ENCODE measurements at places on chromosomes 5 and 9.
A peak's percentile ranks its signal among the peaks of the same experiment; 100 is the strongest.

- DNase-seq = no peak
Measured at GRCh38 chr9:73050065-73050816, 97.4 kb upstream of the ALDH1A1 start.

- peak; percentile 38 for DNase-seq
Measured at GRCh38 chr9:83304686-83305085, 233.5 kb downstream of the FRMD3 start.

DNA sequence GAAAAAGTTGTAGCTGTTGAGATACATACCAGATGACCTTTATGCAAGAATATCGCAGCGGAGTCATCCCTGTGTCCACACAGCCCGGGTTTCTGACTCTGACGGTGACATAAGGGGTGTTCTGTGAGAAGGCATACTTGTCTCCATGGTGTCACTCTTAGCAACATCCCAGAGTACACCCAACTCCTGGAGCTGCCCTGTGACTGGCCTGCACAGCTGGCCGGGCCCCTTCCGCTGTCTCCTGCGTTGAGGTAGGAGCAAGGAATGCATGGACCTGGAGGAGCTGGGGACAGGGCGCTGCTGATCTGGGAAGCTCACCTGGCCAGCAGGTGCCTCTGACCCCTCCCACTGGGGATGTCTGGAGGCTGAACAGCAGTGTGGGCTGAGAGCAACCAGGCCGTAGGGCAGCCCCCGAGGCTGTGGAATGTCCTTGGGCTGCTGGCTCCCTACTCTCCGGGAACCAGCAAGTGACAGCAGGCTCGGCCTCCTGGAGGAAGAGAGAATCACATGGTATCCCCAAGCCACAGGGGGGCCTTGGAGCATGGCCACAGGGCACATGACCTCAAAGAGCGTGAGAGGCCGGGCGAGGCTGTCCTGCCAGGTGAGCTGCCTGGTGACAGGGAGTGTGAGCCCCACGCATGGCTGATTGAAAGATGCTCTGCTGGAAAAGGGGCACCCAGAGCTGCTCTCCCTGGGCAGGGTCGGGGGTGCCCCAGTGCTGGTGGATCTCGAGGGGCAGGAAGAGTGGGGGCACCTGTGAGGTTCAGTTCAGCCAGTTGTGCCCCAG lies 113.4 kb downstream of the MRPL36 start:
- no peak for DNase-seq

DNA sequence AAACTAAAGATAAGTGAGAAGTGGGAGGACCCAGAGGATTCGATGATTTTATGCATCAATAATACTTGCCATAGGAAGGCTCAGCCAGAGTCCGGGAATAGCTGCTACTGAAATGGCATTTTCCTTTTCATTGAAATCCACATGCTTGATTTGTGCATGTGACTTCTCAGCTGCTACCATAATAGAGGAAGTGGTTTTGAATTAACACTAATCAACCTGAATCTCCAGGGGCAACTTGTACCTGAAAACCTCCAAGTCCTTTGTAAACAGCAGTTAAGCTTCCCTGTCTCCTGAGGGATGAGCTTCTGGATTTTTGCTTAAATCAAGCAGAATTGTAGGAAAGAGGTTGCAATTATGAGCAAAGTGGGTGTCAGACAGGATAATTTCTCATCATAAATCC lies 124.9 kb downstream of the PPP2R2B start:
- DNase-seq = no peak

GRCh38 chr5:57719216-57719615 lies 236.6 kb upstream of the ACTBL2 start:
- DNase-seq = no peak

DNA sequence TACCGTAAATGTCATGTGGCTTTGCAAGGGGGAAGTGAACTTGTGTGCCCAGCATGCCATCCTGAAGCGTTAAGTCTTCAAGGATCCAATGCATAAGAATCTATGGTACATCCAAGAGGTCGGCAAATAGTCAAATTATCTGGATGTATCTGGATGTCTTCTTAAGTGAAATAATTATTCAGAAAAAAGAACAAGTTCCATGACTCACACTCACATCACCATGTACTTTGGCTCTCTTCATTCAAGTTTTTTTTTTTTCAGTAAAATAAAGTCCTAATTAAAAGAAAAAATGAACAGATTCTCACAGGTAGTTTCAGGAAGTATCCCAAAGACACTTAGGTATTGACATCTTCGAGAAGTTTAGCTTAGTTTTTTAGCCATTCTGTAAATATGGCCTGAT lies 62.7 kb upstream of the MEGF10 start:
- DNase-seq = no peak

- DNase-seq = no peak
Measured at GRCh38 chr9:33468797-33469621, 4.7 kb downstream of the NOL6 start.

DNA sequence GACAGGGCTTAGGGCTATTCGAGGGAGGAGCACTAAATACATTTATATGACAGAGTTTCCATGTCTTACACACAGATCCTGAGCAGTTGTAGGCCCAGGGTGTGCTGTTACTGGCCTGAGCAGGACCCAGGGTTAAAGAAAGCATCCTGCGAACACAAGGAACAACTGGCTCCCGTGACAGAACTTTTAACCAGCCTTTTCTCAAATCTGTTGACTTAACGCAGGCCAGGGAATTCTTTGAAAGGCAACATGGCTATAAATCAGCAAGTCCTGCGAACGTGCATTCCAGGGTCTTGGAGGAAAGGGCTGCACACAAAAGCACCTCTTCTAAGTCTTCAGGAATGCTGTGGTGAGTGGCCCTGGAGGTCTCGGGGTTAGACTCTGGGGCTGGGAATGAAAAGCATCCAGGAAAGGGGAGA lies 45.2 kb upstream of the ANKRD55 start:
- DNase-seq = peak; percentile 84
